ENCODE measurements at places on chromosomes 6 and 20. TPM values are rescaled to one million over a fixed set of nuclear protein-coding genes. Genes with fewer than 3 reads are reported as not detected.

- DNase-seq = no peak
Measured at GRCh38 chr20:15061955-15062354, 724.5 kb upstream of the FLRT3 start.

The MYCT1 gene
- total RNA-seq = not detected

- DNase-seq = peak; percentile 62
Measured at GRCh38 chr6:12911427-12911826, 194.9 kb downstream of the PHACTR1 start.

- no peak for DNase-seq
Measured at GRCh38 chr6:135149376-135149775, 31.7 kb upstream of the MYB start.

DNA sequence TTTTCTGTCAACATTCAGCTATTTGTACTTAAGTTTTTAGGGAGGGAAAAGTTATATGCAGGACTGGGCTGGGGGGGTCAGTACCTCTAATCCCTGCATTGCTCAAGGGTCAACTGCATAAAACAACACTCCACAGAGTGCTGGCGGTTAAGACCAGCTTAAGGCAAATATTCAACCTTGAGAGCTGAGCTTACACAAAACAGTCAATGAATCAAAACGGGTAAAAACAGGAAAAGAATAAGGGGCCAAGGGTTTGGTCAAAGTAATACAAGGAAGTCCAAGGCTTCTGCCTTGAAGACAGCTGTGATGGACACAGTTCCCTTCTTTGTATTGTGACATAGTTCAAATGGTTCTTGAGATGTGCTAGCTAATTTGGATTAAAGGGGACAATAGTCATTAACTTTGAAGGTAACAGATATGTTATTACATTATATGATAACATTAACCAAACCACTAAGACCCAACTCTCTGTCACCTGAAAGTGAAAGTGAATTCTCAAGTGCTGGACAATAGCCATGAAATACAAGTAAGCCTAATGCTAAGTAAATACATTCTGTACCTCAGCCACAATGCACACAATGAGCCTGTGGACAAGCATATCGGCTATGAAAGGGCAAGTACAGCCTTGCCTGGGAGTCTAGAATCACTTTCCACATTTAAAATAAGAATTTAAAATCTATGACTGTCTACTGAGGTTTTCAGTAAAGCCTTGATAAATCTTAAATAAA lies 106.8 kb downstream of the PDE10A start:
- no peak for DNase-seq

GRCh38 chr6:134436281-134436815 lies 118.4 kb upstream of the SGK1 start:
- DNase-seq = peak; percentile 75

DNA sequence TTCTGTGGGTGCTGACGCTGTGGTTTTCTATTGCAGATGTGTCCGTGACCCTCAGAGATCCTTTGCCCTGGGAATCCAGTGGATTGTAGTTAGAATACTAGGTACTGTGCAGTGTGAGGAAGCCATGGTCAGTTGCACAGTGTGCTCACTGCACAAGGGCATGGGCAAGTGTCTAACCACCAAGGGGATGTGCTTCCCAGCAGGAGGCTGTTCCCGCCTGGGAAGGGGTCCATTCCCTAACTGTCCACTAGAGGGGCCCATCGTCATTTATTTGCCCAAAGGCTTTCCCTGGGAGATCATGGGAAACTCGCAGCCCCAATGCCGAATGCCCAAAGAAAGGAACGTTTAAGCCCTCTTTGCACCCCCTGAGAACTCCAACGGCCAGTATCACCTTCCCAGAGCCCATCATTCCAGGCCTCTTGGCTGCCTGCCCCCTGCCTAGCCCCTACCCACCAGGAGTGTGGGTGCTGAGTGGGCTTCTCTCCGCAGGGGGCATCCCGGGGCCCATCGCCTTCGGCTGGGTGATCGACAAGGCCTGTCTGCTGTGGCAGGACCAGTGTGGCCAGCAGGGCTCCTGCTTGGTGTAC lies 26.2 kb downstream of the SLCO4A1 start:
- DNase-seq = peak; percentile 86

The BACH2 gene
- total RNA-seq = 1.9 TPM

- no peak for DNase-seq
Measured at GRCh38 chr6:36336208-36336710, 429 bp downstream of the BNIP5 start.

DNA sequence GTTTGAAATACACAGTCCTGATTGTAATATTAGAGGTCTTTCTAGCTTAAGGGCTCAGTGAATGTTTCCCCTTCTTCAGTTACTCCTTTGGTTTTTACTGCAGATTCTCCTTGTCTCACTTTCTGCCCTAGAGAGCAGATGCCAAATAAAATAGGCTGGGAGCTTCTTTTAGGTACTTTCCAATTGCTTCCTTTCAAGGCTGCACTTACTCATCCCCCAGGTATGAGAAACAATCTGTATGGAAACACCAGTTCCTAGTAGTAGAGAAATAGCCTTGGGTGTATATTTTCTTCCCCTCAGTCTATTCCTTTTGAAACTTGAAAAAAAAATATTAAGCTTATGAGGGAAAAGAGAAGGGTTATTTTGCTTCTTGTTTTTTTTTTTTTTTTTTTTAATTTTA lies 139.7 kb downstream of the PAK5 start:
- DNase-seq = no peak

The CLPSL1 gene
- not detected for total RNA-seq

GRCh38 chr6:163729127-163729872 lies 314.8 kb downstream of the QKI start:
- no peak for DNase-seq

All from A673 (cell line).